Activated naive CD4-positive, alpha-beta T cell treated with anti-CD3 and anti-CD28 coated beads, Interleukin-2, amount 50 U/mL, for 16 hours (primary cell): ENCODE measurements at places on chromosomes 4 and X.

GRCh38 chr4:10283761-10284160 is 167.2 kb upstream of the WDR1 start:
- DNase-seq: no peak

DNA sequence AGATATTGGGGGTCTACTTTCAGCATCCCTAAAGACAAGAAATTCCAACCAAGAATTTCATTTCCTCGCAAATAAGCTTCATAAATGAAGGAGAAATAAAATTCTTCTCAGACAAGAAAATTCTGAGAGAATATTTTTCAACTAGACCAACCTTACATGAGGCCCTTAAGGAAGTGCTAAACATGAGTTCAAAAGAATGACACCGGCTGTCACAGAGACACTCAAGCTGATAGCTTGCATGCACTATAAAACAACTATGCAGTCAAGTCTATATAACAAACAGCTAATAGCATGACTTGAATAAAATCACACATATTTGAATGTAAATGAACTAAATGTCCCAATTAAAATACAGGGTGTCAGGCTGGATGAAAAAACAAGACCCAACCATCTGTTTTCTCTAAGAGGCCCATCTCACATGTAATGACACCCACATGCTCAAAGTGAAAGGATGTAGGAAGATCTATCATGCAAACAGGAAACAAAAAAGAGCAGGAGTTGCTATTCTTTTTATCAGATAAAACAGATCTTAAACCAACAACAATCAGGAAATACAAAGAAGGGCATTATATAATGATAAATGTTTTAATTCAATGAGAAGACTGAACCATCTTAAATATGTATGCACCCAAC is 27.2 kb downstream of the FAAH2 start:
- no peak for DNase-seq

- DNase-seq: no peak
Observed at GRCh38 chr4:10121568-10122208, 5.1 kb upstream of the WDR1 start.

- DNase-seq: no peak
Observed at GRCh38 chrX:10157032-10157341, 212 bp downstream of the CLCN4 start.

DNA sequence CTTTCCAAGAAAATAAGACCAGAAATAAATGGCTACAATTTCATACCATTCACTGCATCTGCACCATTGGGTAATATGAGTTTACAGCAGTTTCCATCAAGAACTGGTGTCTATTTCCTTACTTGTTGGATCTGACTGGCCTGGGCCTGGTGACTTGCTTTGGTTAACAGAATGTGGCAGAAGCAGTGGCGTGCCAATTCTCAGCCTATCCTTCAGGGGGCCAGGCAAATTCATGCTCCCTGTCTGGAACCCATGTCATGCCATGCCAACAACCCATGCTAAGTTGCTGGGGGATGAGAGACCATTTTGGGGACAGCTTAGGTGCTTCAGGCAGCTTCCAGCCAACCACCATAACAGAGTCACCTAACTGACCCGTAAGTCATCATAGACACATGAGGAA is 656.7 kb downstream of the SPOCK3 start:
- DNase-seq: no peak

DNA sequence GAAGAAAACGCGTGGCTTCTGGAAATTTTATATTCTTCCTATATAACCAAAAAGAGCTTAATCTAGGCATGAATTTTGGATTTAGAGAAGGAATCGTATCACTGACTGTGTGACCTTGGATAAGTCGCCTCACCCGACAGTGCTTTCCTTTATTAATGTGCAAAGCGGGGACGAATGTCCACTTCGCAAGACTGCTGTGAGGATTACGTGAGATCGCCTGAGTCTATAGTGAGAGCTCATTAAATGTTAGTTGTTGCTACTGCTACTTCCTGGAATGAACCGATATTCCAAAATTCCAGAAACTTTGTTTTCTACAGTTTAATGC is 448 bp upstream of the TBC1D8B start:
- DNase-seq: no peak

GRCh38 chrX:46838974-46839480 is 2.2 kb downstream of the RP2 start:
- DNase-seq: no peak

DNA sequence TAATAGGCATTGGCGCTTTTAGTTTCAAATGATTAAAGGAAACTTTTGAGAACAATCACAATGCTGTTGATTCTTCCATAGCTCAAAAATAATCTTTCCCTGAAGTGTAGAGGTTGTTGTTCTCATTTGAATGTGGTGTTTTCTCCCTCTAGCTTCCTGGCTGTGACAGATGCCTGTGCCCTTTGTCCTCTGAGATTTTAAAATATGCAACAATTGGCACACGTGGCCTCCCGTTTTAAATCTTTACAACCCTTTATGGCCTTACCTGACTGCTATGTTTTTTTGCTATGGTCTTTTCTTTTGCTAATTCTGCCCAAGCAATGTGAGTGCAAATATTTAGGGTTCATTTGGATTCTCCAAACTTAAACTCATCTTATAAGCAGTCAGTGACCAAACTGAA is 22.9 kb upstream of the CASK start:
- no peak for DNase-seq

GRCh38 chrX:134365904-134366303 is 94.1 kb upstream of the HPRT1 start:
- DNase-seq: no peak

- DNase-seq: no peak
Observed at GRCh38 chrX:19541196-19541595, 25.9 kb upstream of the MAP3K15 start.

- no peak for DNase-seq
Observed at GRCh38 chrX:133715715-133716114, 269.7 kb downstream of the GPC3 start.

- DNase-seq: no peak
Observed at GRCh38 chr4:179465131-179465797, 2023.0 kb upstream of the AGA start.

GRCh38 chr4:15158406-15159091 is 156.3 kb downstream of the CPEB2 start:
- no peak for DNase-seq

- peak; percentile 14 for DNase-seq
Observed at GRCh38 chr4:152045807-152046571, 285.2 kb upstream of the GATB start.

DNA sequence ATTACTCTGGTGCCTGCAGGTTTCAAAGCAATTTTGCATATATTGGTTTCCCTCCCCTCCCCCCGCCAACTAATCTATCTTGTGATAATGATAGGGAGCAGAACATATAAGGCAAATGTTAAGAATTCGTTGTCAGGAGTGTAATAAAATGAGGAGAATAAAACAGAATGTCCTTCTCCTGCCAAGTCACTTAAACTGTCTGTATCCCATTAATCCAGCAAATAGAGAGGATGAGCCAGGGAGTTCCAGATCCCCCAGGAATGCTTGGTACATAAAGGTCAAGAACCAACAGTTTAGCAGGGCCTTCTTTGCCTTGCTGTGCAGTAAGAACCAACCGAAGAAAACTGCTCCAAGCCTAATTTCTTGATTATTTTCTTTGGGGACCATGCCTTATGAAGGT is 141.4 kb downstream of the AMELX start:
- no peak for DNase-seq

DNA sequence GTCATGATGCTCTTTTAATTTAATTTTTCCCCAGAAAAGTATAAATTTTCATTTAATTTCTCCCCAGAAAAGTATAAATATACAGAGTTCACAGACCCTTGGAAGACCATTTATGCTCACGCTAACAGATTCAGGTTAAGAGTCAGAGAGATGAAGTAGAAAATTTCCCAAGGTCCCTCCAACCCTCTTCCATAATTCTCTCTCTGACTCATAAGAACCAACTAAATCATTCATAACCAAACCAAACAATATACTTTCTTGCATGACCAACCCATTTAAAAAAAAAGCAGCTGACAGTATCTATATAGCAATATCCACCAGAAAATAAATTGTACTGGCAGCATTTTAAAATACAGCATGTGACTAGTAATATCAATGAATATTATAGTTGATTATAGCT is 3.9 kb downstream of the KLHL8 start:
- no peak for DNase-seq

GRCh38 chr4:76311896-76312331 is 5.4 kb downstream of the STBD1 start:
- no peak for DNase-seq

DNA sequence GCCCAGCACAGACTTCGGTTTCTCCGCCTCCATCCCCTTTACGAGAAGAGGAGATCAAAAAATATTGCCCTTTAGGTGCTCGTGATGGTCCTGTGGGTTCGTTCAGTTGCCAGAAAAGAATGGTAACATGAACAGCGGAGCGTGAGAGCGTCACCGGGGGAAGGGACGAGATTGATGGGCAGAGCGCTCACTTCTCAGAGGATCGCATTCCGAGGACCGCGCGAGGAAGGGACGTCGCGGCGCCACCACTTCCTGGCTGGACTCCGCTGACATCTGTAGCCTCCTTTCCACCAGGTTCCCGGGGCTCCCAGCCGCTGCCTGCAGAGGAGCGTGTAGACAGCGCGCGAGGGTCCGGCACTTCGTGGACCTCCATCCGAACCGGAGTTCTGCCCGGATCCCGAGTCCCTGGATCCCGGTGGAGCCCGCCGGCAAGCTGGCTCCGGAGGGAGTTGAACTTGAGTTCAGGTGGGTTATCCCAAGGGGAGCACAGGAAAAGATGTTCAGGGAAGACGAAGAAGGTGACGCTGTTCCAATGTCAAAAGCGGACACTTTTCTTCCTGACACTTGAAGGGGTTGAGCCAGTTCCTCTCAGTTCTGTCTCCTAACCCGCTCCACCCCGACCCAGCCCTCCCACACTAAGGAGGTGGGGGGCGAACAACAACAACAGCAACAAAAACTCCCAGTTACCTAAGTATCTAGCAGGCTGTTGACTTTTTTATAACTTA is 484 bp downstream of the GALNTL6 start:
- DNase-seq: no peak

GRCh38 chrX:153769865-153770600 is 6.0 kb downstream of the PLXNB3 start:
- no peak for DNase-seq

DNA sequence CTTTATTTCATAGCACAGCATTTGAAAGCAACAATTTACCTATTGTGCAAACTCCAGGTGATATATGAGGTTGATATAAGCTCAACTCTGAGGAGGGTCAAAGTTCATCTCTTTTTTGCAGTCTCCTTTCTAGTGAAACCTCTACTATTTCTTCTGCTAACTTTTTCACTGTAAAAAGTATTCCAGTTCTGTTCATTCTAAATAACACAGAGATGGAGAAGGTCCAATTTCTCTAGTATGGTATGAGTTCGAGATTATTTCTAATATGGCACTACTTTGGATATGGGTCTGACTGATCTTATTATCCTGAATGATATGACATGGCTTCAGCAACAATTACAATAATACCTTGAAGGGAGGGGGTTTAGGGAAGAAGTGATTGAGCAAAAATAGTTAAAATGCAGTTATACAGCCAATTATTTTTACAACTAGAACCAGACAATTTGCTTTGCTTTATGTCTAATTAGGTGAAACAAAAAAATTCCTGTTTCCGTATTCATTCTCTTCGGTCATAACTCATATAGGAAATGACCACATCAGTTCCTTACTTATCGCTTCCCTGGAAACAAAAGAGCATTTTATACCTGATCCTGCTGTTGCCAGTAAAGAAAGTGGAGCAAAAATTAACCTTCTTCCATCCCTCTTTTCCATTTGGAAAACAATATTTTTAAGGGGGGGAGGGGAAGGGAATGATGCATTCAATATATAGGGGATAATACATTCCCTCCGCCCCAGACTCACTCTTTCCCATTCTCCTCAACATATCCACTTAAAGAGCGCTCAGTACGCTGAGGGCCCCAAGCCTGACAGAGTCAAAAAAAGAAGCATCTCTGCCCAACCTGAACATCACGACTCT is 1.0 kb downstream of the TBC1D9 start:
- no peak for DNase-seq

GRCh38 chrX:47175588-47175980 is 18.0 kb upstream of the UBA1 start:
- DNase-seq: no peak

DNA sequence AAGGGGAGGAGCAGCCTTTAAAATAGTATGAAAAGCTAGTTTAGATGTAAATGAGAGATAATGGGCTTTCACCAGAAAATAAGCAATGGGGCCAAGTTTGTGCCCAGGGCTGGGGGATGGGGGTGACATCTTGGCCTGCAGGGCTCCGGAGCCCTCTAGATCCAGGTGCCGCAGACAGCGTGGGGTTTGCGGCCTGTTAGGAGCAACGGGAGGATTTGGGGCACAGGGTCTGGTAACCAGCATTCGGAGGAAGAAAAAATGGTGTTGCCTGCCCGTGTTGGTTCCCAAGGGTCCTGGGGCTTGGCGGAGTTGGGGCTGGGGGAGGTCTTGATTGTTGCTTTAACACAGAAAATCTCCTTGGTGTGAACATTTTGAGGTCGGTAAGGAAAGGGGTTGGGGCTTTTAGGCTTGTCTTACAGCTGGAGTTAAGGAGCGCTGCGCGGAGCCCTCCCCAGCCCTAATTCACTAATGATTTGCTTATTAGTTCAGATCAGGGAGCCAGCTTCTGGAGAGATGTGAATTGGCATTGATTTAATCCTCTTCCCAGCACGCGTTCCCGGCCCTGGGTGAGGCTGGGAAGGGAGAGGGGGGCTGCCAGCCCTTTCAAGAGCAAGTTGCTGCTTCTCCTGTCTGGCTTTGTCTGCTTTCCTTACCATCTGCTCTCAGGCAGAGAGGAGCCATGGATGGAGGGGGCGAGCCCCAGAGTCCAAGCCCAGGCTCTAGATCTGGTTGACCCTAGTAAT is 443.4 kb downstream of the BCOR start:
- no peak for DNase-seq

DNA sequence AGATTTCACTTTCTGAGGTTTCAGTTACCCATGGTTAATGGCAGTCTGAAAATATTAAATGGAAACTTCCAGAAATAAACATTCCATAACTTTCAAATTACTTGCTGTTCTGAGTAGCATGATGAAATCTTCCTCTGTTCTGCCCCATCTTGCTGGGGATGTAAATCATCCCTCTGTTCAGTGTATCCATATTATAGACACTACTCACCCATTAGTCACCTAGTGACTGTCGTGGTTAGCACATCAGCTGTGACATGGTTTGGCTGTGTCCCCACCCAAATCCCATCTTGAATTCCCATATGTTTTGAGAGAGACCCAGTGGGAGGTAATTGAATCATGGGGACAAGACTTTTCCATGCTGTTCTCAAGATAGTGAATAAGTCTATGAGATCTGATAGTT is 125.5 kb upstream of the GIMD1 start:
- no peak for DNase-seq

GRCh38 chr4:103853146-103853545 is 133.4 kb upstream of the TACR3 start:
- DNase-seq: no peak

- no peak for DNase-seq
Observed at GRCh38 chr4:103032574-103032973, 13.1 kb upstream of the SLC9B1 start.

DNA sequence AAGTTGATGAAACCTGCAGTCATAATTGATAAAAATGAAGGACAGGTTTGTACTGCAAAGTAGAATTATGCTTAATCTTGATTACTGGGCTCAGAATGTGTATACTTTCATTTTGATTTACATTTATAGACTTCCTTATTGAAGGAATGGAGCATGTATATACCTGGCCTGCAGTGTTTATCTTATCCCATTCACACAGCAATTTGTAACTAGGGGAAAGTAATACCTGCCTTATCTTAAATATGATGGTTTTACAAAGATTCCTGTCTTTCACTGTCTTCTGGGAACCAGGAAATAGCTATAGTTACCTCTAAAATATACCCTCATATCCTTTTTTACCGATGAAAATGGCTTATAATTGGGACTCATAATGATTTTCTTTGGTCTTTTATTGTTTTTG is 29.7 kb downstream of the ADD1 start:
- no peak for DNase-seq
